GM12864 (cell line): ENCODE measurements at places on chromosomes 11 and 22.

DNA sequence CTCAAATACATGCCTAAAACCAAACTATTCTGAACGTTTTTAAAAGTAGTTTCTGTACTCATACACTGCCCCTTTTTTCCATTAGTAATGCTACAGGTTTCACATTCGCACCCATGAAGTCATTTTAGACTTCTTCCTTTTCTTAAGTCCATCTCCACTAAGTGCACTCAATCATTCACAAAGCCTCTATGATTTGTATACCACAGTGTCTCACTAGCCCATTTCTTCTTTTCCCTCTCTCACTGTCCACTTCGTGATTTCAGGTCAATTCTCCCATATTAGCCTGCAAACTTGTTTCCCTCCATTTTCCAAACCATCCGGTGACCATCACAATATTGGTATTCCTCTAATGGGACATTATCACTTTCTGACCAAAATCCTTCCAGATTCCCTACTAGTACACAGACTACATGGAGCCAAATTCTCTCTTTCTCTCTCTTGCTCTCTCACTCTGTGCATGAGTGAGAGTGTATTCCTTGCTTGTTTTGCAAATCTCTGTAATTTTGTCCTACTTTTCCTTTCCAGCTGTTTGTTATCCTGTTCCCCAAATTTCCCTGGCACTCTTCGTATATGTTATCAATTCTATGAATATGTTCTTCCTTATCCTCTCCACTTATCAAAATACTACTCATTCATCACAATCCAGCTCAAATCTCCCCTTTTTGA lies 3.4 kb upstream of the ZC3H12C start:
- DNase-seq = no peak

DNA sequence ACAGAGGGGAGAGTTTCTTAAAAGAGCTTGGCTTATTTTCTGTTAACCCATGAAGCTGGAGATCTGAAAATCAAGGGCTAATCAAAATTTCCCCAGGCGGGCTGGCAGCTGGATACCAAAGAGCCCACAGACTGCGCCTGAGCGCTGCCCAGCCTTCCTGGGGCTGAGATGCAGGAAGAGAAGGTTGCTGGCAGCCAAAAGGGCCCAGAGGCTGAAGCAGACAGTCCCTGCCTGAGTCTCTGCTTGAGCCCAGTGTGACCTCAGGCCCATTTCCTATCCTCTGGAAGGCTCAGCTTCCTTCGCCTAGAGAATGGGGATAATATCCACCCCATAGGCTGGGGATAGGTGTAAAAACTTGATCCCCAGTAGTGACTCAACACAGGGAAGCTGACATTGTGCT lies 49.1 kb downstream of the ARRB1 start:
- DNase-seq = no peak

DNA sequence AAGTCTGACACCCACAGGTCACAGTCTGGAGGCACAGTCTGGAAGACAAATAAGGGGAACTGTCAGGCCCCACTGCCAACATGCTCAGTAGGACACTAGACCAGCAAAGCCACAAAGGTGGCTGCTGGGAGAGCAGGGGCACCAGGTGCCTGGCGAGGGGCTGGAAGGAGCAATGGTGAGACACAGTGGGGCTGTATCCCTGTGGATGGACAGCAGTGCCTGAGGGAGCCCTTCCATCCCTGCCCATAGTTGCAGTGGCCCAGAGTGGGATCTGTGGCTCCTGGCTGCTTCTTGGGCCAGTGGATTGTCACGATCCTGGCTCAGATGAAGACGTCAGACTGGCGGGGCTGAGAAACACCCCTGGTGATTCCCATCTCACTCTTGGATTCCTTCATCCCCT lies 154.6 kb downstream of the DSCAML1 start:
- no peak for DNase-seq

DNA sequence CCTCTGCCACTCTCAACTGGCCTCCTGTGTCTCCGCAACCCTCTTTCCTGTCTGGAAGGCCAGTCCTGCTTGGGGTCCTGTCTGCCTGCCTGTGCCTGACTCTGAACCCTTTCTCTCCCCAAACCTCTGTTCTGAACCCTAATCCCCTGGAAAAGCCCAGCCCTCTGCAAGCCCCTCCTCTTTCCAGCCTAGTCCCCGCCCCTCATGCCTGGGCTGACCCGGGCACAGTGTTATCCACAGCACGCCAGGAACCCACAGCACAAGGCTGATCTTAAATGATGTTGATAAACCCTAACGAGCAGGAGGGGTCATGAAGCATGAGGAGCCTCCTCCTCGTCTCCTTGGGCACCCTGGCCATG lies at the start of gene IFITM10:
Gene IFITM10 (minus strand): TSS at position 115 of the 359 bp plus-strand sequence. CDS start 153 bp downstream, outside the sequence.
- DNase-seq = no peak

DNA sequence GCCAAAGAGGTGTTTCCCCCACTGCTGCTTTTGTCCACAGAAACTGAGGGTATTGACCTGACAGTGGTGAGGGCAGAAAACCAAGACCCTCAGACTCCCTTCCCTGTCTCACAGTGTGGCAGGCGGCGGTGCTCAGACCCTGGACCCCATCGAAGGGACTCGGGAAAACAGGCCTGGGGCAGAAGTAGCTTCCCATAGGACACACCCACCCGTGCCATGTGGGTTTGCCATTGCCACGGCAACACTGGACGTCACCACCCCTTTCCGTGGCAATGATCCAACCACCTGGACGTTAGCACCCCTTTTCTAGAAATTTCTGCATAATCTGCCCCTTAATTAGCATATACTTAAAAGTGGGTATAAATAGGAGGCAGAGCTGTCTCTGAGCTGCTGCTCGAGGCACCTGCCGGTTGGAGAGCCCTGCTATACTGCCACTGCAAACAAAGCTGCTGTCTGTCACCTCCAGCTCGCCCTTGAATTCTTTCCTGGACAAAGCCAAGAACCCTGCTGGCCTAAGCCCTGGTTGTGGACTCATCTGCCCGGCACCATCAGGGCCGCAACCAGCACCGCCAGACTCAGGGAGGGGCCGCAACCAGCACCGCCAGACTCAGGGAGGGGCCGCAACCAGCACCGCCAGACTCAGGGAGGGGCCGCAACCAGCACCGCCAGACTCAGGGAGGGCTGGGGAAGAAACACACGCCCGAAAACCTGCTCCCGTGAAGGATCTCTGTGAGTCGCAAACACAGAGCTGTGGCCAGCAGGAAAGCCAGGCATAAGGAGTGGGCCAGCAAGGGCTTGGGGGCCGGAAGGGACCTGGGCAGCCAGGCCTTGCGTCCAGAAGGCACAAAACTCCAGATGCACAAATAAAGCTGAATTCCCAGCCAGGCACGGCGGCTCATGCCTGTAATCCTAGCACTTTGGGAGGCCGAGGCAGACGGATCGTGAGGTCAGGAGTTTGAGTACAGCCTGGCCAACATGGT lies 10.4 kb downstream of the MLC1 start:
- no peak for DNase-seq

DNA sequence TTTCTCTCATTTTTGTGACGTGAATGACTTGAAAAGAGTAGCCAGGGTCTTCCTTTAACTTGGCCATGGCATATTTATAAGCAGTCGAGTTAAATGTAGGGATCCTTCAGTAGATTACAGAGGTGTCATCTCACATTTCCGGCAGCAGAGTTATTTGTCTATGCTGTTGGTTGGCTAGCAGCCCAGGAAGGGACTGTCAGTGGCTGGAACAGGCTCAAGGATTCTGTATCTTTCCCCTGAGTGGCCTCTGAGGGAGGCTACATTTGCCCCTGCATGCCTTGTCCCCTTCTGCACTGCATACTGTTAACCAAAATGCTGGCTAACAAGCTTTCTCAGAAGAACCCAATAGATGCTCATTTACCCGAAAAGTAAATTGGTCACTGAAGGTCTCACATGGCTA lies 187.6 kb downstream of the PGR start:
- no peak for DNase-seq
